KBM-7 (cell line): ENCODE measurements at places on chromosomes 7 and 10.
A peak's percentile ranks its signal among the peaks of the same experiment; 100 is the strongest.

GRCh38 chr7:193481-194251, 1.3 kb downstream of the FAM20C start:
- peak; percentile 34 for DNase-seq

DNA sequence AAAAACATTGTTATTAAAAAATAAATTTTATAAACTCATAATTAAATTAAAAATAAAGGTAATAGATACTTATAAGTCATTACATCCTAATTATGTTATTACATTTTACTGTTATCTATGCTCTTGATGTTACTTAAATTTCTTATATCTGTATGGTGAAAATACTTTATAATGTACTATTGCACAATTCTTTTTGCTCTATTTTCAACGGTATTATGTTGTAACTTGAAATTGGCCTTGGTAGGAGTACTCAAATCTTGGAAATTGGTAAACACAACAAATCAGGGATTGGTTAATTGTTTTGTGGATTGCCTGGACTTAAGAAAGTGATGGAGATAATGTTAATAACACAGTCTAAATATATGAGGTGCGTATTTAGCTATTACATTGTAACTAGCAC, 273.3 kb downstream of the MDFIC start:
- no peak for DNase-seq

DNA sequence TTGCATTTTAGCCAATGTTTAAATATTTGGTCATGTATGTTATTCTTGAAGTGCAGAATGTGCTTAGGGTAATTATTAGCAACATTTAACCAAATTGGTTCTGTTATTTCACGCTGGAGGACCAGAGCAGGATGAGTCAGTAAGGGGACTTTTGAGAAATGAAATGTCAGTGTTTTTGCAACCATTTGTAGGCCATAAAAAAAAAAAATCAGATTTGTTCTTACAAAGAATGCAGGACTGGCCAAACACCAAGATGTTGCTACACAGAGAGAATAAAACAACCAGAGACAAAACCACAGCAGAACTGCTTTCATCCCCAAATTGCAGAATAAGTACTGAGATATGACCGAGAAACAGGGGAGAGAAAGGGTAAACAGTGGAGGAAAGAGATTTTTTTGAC, 62.1 kb downstream of the TPST1 start:
- DNase-seq = no peak

DNA sequence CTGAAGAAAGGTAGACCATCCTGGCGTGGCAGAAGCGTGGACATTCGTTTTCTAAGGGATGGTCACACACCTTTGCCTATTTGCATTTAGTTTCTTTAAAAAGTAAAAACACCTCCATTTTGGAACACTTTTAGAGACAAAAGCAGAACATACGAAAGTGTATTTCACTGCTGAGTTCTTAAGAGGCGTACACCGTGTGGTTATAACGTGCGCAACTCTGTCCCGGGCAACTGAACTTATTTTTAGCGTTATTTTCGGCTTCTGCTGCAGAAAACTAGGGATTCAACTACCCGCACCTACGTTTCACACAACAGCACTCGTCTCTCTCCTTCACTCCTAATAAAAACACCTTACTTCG, 557 bp upstream of the LSM8 start:
- no peak for DNase-seq

- DNase-seq = no peak
Measured at GRCh38 chr10:26689399-26689798, 8.1 kb upstream of the PDSS1 start.

- DNase-seq = no peak
Measured at GRCh38 chr10:137606-138005, 2.4 kb downstream of the ZMYND11 start.

DNA sequence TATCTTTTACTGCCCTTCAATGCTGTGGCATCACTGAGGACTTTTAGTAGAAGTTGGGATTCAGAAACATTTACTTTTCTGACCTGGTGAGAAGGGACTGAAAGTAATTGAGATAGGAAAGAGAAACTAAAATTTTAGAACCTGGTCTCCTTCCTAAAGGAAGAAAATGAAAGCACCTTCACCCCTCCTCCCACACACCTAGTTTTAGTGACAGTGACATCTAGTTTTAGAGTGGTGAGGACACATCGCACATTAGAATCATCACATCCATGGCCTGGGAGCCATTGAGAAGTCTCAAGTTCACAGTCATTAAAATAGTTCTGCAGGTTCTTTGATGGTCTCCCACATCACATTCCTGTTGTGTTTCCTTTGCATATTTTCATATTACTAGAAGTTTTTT, 16.1 kb downstream of the TAS2R41 start:
- DNase-seq = no peak

DNA sequence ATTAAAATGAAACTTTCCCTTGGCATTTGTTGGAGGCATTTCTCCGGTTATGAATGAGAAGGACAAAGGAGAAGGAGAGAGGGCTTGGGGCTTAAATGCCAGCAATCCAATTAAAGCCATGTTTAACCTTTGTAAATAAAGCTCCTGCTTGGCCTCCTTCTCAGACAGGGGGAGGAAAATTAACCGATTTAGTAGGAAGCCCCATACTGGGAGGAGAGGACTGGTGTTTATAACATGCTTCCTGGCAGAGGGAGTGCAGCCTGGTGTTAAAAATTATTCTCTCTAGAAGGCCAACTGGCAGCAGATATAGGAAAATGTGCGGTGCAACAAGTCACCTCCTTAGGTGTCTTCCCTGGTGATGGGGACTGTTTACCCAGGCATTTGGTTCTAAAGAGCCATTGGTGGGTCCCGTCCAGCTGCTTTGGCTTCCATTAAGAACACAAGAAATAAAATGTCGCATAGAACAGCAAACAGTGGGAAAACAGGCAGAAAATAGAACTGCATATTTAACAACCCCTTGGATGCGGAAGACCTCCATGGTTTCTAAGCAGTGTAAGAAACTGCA, 846.5 kb downstream of the TYW1 start:
- no peak for DNase-seq

GRCh38 chr7:54397836-54398612, 144.2 kb upstream of the VSTM2A start:
- DNase-seq = peak; percentile 40

GRCh38 chr7:124856299-124856888, 73.2 kb downstream of the POT1 start:
- DNase-seq = peak; percentile 58

- DNase-seq = no peak
Measured at GRCh38 chr7:135486261-135486920, 23.5 kb downstream of the CNOT4 start.

GRCh38 chr7:75638594-75639070, 100.1 kb downstream of the HIP1 start:
- DNase-seq = no peak

- no peak for DNase-seq
Measured at GRCh38 chr7:151453326-151453791, 13.4 kb upstream of the CRYGN start.

DNA sequence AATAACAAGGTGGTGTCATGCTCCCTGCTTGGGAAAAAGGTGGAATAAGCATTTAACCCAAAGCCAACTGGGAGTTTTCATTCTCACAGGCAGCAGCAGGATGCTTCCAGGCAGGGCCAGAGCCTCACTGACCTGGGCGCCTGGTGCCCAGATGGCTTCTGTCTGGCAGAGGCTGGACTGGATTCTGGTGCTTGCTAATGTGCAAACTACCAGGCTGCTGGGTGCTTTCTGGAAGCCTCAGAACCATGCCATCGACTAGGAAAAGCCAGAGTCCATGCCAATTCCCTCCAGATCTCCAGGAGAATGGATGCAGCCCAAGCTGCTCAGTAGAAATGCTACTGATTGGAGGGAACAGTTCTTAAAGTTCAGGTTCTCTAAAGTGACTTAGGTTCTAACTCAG, 36.2 kb downstream of the VIPR2 start:
- DNase-seq = no peak

GRCh38 chr7:71770269-71770907, 638.4 kb downstream of the GALNT17 start:
- DNase-seq = no peak

DNA sequence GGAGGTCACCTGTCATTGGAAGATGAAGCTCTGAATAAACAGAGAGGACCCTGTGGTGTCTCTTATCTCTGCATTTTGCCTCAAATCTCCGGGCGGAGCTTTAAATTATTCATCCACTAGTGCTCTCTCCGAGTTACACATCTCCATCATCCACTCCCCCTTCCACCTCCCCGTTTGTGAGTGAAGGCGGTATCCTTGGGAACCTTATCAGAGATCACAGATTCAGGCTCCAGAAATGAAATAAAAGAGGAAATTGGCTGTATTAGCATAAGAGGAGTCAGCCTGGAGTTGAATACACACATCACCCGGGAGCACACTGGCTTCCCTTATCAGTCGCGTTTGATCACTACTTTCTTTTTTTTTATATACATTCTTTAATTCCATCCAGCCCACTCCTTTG, 1184.8 kb downstream of the GATA3 start:
- DNase-seq = no peak

DNA sequence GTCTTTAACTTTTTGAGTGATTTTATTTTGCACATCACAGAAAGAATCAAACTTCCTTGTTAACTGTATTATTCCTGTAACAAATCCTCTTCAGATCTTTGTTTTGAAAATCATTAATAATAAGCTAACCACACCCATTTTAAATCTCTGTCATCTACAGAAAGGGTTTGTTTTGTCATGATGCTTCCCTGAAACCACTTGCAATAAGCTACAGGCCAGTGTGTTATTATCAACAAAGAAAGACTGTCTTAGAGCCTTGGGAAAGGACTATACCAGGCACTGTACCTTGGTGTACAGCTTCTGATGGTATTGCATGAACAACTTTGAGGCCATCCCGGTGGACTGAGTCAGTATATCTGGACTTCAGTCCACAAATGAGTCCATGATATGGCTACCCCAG, 145.3 kb upstream of the FAM3C start:
- no peak for DNase-seq

DNA sequence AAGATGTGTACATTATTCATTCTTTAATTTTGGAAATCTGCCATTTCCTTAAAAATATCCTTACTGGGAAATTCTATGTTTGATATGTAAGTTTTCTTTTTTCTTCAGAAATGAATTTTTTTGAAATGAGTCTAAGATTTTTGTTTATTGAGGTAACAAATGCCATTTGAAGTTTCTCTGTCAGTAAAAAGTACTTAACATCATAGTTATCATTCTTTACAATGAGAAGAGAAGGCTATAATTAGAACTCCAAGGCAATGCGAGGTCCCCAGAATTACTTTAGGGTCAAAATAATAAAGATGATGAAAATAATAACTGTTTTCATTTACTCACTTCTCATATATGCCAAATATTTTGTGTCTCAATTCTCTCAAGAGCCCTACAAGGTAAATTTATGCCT, 37.0 kb upstream of the RHOBTB1 start:
- no peak for DNase-seq

DNA sequence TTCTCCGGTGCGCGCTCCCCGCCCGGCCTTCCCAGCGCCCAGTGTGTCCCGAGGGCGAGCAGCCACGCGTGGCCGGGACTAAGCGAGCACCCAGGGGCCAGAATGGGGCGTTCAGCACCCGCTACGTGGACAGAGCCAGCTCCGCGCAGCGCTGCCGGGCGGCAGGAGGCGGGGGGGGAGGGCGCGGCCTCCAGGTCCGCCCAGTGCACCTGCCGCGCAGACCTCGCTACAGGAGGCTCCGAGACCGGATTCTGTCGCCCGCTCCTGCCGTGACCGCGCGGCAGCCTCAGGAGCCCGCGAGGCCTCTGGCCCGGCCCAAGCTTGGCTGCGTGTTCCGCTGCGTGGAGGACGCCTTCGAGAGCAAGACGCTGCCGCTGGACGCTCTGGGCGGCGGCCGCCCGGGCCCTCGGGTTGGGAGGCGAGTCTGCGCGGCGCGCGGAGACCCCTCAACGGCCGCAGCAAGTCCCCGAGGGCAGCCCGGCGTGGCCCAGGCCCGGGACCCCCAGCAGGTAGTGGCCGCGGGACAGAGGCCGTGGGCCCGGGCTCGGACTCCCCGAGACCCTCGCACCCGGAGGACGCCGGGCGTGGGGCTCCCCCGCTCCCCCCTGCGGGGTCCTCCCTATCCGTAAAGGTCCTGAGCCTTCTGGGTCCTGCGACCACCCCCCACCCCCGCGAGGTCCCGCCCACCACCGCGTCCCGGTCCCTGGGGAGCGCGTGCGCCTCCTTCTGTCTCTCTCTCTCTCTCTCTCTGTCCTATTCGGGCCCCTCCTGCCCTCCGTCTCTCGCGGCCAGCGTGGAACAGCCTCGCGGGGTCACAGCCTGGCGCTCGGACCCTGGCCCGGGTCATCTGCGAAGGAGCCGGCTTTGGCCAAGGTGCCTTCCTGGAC, 904 bp upstream of the DPYSL4 start:
- DNase-seq = peak; percentile 30

DNA sequence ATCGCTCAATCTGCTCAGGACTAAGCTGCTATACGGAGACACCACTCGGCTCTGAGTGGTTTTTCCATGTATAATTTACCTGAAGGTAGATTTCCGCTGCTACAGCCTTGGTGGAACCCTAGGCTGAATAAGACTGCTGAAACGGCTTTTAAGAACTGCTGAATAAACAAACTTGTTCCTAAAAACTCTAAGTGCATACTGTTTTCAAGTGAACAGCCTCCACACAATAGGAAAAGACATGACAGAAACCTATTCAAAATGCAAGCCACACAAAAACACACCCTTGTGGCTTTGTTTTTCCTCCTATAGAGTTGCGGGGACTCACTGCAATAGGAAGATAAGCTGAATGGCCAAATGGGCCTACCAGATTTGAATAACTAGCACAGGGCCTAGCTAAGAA, 117.2 kb downstream of the UBE2H start:
- no peak for DNase-seq

DNA sequence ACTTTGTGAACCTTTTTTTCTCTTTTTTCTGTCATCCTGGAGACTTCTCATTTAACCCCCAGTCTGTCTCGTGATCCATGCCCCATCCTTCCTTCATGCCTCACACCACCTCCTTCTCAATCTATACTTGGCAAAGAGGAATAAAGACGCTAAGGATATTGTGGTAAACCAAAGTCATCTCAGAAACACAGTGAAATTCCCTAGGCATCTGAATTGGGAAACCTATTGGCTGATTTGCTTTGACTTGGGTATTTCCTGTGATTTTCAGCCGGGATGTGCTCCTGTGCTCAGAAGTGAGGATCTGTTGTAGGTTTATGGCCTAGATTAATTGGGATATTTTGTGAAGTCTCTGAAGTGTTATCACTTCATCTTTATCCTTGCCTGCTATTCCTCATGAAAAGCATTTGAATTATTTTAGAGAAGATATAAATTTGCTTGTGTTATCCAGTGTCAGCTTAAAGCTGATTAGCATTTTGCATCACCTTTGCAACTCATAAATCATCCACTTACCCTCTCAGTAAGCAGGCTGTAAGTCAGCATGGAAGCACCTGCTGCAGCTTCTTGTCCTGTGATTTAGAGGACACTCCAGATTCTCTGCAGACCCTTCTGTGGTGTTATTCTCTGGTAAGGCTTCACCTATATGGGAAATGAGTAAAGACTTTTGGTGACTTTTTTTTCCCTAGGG, 138.0 kb downstream of the AUTS2 start:
- DNase-seq = no peak

GRCh38 chr7:150856303-150857275, 4.3 kb downstream of the AOC1 start:
- DNase-seq = no peak

GRCh38 chr10:121303287-121303890, 294.9 kb downstream of the FGFR2 start:
- no peak for DNase-seq
